ENCODE measurements at places on chromosomes 13 and 19.
A peak's percentile ranks its signal among the peaks of the same experiment; 100 is the strongest.

- DNase-seq, result no peak
Measured at GRCh38 chr19:30649934-30650614, 277.9 kb downstream of the ZNF536 start.

- DNase-seq, result peak; percentile 36
Measured at GRCh38 chr13:74246487-74246886, 112.3 kb upstream of the KLF12 start.

DNA sequence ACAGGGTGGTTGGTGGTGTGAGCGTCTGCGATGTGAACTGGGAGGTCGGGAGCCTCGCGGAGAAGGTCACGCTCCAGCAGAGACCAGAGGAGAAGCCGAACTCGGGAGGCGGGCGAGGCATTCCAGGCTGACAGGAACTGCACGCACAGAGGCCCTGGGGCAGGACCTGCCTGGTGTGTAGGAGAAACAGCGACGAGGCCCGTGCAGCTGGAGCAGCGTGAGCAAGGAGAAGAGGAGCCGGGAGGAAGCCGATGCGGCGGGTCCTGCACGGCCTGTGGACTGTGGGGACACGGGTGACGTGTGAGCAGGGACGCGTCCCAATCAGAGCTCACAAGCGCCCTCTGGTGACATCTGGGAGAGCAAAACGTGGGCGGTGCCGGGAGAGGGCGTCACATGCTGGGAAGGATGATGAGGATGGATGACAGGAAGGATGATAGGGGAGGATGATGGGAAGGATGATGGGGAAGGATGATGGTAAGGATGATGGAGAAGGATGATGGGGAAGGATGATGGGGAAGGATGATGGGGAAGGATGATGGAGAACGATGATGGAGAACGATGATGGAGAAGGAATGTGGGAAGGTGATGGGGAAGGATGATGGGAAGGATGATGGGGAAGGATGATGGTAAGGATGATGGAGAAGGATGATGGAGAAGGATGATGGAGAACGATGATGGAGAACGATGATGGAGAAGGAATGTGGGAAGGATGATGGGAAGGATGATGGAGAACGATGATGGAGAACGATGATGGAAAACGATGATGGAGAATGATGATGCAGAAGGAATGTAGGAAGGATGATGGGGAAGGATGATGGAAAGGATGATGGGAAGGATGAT, 16.1 kb upstream of the MADCAM1 start:
- peak; percentile 54 for DNase-seq

- DNase-seq, result no peak
Measured at GRCh38 chr19:6238643-6239281, 41.0 kb downstream of the MLLT1 start.

DNA sequence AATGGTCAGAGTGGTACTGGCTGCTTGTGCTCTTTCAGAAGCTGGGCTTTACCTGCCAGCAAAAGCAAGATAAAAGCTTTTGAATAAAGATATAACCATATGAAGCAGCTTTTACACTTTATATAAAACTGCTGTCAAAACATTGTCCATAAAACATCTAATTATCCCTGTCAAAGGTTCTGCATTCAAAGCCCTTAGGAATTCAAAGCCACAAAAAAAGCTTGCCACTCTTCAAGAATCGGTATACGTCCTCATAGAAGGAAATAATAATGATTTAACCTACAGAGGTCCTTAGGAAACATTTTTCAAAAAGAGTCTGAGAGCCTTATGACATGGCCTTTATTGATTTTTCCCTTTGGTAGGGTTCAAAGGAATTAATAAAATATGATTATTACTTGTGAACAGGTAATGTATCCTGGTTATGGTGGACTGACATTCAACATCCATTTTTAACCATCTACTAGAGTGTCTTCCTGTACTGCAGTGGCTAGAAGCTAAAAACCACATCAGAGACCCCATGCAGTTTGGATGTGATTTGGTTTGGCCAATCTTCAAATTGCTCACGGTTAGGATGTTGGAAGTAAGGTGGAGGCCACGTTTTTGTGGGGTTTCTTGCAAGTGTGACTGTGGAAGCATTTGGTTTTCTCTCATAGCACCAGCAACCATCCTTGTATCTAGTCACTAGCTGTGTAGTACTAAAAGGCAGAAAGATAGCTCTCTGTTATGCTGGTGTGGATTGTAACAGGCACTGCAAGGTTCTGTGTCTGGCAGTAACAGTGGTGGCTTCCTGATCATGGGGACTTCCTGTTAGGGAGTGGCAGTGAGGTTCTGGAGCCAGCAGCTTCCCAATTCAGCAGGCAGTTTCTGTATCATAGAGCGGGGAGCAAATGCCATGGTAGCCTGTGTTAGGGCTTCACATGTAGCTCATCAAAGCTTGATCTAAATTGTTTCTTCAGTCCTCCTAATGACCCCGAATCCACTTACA, 441.5 kb downstream of the DIAPH3 start:
- DNase-seq, result no peak

DNA sequence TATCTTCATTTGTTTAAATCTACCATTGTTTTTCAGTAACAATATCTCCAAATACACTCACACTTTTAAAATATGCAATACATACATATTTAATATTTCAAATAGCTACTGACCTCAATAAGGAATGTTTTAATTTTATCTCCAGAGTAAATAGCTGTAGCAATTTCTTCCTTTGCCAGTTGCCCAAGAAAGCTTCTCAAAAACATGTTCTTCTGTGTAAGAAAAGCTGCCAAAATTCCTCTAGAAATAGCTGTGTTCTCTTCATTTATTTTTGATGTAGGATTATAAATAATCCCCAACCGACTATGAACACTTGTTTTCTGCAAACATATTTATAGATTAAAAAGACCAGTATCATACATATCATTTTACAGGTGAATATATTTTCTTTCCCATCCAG, 150.5 kb downstream of the UGGT2 start:
- DNase-seq, result no peak

DNA sequence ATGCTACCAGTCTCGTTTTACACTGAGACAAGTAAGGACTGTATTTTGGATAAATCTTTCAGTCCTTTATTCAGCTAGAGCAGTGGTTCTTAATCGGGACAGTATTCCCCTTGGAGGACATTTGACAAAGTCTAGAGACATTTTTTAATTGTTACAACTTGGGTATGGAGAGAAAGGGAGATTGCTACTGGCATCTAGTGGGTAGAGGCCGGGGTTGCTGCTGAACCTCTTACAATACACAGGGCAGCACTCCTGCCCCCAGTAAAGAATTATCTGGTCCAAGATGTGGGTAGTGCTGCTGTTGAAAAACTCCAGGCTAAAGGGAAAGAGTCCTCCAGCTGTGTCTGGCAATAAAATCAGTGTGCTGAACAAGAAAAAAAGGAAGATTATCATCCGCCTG, 334.8 kb downstream of the SLC7A1 start:
- no peak for DNase-seq

- DNase-seq, result no peak
Measured at GRCh38 chr19:6527893-6528543, 2.8 kb upstream of the TNFSF9 start.

DNA sequence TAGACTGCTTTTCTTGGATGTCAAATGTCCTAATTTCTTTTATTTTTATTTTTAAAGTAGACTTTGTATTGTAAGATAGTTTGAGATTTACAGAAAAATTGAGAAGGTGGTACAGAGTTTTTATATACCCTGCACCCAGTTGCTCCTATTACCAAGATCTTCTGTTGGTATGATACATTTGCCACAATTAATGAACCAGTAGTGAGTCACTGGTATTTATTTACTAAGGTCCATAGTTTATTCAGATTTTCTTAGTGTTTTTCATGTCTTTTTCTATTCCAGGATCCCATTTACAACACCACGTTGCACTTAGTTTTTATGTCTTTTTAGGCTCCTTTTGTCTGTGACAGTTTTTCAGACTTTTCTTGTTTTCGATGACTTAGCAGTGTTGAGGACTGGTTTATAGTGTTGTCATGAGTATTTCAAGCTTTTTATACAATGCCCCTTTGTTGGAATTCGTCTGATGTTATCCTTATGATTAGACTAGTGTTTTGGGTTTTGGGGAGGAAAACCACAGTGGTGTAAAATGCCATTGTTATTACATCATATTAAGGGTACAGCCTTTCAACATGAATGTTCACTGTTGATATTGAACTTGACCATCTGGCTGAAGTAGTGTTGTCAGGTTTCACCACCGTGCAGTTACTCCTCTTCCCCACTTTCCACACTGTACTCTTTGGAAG, 35.9 kb downstream of the COG3 start:
- DNase-seq, result no peak

DNA sequence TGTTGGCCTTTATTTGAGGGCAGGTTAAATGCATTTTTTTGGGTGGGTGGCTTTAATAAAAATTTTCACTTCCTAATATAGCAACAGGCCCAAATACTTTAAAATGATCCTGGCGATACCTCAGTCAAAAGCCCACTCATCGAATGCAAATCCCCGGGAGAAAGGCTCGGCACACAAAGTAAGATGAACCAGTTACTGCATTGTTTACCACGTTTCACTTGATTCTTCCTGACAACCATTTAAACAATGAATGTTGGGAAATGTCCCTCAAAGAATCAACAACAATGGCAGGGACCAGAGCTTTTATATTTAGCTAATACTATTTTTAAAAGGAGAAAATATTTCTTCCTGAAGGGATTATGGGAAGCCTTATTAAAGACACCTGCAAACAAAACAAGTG, 187.7 kb downstream of the ABCC4 start:
- no peak for DNase-seq

DNA sequence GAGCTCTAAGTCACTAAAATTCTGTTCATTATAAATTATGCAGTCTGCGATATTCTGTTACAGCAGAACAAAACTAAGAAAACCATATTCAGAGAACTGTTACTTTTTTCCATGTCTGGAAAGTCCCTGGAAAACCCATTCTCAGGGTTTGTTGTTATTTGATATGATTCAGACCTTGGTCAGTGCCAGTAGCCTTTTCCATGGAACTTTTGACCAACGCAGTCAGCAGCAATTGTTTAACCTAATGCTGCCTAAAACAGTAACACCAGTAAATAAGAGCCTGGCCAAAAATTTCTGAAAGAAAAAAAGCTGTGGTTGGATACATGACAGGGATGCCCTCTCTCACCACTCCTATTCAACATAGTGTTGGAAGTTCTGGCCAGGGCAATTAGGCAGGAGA, 402.7 kb downstream of the TBC1D4 start:
- no peak for DNase-seq

DNA sequence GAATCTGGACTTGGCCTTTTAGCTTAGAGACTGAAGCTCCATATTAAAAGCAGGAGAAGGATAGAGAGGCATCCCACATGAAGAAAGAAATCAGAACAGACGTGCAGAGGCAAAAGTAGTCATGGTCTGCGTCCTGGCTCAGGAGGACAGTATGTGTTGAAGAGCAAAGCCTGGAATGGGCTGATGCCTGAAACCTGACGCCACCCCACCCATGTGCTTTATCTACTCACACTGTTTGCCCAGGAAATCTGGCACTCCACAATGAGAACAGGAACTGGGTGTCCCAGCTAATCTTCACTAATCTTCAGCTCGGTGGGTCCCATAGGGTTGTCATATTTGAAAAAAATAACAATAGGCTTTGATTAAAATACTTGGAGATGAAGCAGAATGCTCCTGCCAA, 549.0 kb upstream of the GPC6 start:
- DNase-seq, result no peak

- DNase-seq, result no peak
Measured at GRCh38 chr19:8648240-8648639, 17.8 kb downstream of the NFILZ start.

GRCh38 chr19:39112338-39112890, 13.2 kb upstream of the PAK4 start:
- no peak for DNase-seq

DNA sequence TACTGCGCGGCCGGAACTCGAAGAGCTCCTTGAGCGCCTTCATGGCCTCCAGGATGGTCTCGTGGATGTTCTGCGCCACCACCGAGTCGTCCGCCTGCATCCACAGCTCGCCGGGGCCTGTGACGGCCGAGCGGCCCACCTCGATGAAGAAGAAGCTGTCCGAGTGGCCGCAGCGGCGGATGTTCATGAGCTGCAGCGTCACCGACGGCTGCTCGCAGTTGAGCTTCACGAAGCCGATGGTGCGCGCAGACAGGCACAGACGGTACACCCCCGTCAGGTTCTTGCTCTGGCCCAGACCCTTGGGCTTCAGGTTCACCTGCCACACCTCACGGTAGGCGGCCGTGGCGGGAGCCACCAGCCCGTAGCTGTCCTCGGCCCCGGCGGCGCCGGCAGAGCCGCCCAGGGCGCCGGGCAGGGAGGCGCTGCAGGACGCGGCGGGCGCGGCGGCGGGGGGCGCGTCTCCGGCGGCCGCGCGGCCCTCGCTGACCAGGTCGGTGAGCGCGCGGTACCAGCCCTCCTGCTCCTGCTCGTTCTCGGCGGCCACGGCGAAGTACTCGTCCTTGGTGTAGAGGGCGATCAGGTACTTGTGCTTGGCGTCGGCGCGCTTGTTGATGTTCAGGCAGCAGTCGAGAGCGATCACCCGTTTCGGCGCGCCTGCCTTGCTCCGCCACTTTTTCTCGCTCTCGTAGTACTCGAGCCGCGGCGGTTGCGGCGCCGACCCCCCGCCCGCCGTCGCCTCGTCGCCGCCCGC, 1.1 kb downstream of the IRS2 start:
- DNase-seq, result peak; percentile 63

DNA sequence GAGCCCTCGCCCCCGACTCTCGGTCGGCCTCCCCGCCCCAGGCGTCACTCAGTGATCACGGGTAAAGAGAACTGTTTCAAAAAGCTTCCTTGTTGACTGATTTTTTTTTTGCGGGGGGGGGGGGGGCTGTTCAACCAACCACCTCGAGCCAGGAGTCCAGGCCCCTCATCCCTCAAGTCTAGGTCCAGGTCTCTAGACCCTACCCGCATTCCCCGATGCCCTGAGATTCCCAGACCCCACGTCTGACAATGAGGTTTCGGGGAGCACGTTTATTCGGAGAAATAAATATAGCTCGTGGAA, 4.3 kb downstream of the HRC start:
- no peak for DNase-seq

DNA sequence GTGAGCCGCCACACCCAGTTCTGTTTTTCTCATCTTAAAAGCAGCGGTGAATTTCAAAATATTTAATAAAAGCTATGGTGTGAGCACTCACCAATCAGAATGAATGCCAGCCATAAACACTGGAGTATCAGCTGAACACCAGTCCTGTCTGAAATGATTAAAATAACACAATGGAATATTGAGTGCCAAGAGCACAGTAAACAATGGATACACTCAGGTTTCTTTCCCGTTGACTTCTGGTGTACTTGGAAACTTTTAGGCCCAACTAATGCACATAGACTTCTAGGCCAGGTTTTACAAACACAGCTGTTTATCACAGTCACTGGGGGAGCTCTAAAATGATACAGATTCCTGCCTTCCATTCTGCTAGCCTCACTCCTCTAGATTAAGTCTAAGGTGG, 68.3 kb downstream of the SLC6A16 start:
- DNase-seq, result no peak

Measured in activated T-cell treated with anti-CD3 and anti-CD28 coated beads, Interleukin-2, amount 50 U/mL, for 1 hour (primary cell).